ENCODE measurements at places on chromosomes 12 and 14.
A peak's percentile ranks its signal among the peaks of the same experiment; 100 is the strongest.

DNA sequence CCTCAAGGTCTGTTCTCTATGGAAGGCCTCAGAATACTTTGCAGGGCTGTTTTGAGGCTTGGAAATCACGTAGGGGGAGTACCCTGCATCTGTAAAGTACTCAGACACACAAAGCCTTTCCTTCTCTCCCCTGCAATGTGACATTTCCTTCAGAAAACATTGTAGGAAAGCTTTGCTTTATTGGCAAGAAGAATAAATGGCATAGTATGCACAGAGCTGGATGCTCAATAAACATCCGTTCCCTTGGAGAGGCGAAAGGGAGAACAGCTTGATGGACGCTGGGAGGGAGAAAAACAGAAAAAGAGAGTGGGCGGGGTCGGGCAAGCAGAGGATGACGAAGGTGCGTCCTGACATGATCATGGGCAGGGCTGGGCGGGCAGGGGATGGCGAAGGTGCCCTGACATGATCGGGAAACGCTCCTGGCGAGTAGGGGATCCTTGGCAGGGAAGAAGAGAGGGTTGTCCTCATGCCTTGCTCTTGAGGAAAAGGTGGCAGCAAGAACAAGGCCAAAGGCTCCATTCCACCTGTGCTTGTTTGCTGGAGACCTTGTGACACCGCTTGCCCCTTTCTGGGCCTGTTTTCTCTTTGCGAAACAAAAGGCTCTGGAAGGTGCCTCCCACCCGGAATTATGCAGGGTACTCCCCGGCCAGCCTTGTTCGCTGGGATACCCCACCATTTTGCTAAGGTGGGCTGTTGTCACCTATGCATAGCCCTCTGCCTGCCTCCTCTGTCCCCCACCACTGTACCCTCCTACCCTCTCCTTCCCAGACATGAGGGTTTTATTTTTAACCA, 21.1 kb downstream of the IRF2BPL start:
- DNase-seq: no peak

DNA sequence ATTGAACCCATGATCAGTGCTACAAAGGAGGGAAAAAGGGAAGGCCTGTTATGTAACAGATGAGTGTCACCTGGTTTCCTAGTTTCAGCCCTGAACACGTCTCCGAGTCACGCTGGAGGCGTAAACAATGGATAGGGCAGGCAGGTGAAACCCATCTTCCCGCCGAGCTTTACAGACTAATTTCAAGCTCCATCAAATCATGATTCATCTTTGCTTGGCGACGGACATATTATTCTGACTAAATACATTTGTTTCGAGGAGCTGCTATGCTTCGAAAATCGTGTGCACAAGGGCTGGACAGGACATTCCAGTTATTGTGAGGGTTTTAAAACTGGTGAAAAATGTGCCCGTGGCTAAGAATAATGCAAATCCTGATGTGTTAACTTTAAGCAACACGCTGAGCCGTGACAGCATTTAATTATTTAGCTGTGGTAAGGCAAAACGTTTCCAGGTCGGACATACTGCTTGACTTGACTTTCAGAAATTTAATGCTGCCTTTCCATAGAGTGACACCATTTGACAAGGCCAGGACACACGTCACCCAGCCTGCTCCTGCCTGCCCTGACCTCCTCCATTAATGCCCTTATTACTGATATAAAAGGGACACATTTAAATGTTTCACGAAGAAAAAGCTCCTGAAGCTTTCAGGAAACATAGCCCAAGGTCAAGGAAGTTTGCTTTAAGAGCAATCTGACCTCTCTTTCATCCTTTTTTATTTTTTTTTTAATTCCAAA, 1203.5 kb upstream of the TMEM132C start:
- no peak for DNase-seq

DNA sequence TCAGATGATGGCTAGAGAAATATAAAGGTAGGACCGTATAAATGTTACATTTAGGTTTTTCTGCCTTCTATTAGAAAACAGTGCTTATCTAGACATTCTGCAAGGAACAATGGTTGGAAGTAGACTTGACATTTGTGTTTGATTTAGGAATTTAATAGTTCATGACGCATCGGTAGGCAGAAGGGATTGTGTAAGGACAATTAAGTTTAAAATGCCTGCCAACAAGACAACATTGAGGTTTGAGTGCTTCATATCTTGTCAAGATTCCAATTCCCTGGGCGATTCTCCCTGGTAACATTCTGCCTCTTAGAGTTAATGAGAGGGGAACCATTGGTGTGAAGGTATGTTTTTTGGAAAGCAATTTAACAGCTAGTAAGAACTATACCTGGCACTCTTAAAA, 186.8 kb upstream of the RBM19 start:
- DNase-seq: no peak

GRCh38 chr12:11881835-11882234, 188.9 kb upstream of the BCL2L14 start:
- DNase-seq: no peak

- no peak for DNase-seq
These were observed 7.4 kb downstream of the NR1H4 start for GRCh38 chr12:100481021-100481420.

DNA sequence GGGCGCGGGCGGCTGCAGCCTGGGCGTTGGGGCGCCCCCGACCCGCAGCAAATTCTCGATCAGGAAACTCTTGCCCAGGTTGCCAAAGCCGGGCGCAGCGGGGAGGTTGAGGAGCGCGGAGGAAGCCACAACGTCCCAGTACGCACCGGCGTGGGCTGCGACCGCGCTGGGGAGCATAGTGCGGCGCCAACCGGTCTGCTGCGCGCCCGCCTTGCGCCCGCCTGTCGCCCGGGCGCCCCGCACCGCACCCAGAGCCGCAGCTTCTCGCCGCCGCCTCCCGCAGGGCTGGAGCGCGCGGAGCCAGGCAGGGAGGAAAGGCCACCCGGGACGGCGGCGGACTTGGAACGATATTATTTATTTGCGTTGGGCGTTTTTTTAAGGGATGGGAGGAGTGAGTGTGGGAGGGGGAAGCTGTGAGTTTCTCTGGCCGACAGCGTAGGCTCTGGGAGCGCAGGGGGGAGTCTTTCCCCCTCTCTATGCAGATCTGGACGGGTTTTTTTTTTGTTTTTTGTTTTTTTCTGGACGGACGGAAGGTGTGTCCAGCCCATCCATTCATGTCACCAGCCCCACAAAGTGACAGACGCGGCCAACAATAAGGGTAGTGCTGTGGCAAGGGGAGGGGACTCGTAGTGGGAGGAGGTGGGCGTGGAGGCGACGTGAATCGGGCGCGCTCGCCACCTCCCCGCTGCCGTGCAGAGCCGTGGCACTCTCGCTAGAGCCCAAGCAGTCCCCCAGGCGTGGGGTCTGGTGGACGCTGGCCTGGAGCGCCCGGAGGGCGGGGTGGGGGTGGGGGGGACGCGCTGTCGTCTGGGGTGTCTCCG, at the start of gene DBX2:
DBX2 (minus strand) TSS at position 349 of the 821 bp plus-strand sequence; CDS start at position 177, 172 bp downstream.
- DNase-seq: no peak

- no peak for DNase-seq
These were observed 41.6 kb upstream of the CAPRIN2 start for GRCh38 chr12:30796313-30796780.

- DNase-seq: no peak
These were observed 25.7 kb upstream of the PLD4 start for GRCh38 chr14:104898870-104899510.

DNA sequence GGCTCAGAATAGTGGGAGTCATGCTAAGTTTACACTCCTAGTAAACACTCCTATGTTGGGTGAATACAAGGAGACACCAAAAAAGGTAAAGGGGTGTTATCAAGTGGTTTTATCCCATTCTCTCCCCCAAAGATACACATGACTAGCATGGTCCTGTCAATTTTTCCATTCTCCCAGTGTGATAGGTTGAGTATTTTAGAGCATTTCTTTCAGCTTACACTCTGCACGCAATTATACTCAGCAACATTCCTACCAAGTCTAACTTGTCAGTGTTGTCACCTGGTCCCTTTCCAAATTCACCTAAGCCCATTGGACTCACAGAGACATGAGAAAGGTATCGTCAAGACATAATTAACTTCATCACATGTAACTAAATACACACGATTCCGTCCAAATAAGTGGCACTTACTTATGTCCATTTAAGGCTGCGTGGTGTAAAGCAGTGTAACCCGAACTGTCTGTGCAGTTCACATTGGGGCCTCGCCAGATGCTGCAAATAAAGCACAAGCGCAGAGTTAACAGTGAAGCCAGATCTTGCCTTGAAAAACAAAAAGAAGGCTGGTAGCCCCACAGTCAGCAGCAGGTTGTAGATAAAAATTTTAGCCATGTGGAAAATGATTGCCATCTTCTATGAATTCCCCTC, 159.7 kb downstream of the ANKS1B start:
- DNase-seq: no peak

GRCh38 chr12:62750941-62751809, 183.8 kb downstream of the PPM1H start:
- DNase-seq: no peak

GRCh38 chr12:106051853-106052531, 86.8 kb downstream of the NUAK1 start:
- DNase-seq: no peak

DNA sequence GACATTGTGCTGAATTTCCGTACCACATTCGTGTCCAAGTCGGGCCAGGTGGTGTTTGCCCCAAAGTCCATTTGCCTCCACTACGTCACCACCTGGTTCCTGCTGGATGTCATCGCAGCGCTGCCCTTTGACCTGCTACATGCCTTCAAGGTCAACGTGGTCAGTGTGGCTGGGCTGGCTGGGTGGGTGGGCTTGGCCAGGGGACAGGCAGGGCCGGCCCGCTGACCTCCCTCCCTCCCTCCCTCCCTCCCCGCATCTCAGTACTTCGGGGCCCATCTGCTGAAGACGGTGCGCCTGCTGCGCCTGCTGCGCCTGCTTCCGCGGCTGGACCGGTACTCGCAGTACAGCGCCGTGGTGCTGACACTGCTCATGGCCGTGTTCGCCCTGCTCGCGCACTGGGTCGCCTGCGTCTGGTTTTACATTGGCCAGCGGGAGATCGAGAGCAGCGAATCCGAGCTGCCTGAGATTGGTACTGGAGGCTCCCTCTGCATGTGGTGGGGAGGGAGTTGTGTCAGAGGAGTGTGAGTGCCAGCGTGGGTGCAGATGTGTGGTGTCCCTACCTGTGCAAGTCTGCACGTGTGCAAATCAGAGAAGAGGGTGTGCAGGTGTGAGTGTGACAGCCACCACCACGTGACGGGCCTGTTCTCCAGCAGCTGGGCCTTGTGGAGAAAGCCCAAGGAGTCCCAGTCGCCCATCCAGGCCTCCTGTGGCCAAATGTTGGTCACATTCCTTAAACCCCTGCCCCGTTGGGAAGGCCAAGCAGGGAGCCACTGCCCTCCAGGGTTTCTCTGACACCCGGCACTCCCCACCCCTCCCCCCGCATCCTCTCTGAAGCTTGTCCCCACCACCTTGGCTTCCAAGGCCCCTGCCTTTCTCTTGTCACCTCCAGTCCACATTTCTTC, 5.3 kb downstream of the KCNH3 start:
- no peak for DNase-seq

- no peak for DNase-seq
These were observed 107.7 kb downstream of the SLC38A1 start for GRCh38 chr12:46160981-46161690.

- no peak for DNase-seq
These were observed 52.0 kb downstream of the WDHD1 start for GRCh38 chr14:54974788-54975414.

GRCh38 chr14:67982711-67983608, 163.4 kb downstream of the RAD51B start:
- no peak for DNase-seq

DNA sequence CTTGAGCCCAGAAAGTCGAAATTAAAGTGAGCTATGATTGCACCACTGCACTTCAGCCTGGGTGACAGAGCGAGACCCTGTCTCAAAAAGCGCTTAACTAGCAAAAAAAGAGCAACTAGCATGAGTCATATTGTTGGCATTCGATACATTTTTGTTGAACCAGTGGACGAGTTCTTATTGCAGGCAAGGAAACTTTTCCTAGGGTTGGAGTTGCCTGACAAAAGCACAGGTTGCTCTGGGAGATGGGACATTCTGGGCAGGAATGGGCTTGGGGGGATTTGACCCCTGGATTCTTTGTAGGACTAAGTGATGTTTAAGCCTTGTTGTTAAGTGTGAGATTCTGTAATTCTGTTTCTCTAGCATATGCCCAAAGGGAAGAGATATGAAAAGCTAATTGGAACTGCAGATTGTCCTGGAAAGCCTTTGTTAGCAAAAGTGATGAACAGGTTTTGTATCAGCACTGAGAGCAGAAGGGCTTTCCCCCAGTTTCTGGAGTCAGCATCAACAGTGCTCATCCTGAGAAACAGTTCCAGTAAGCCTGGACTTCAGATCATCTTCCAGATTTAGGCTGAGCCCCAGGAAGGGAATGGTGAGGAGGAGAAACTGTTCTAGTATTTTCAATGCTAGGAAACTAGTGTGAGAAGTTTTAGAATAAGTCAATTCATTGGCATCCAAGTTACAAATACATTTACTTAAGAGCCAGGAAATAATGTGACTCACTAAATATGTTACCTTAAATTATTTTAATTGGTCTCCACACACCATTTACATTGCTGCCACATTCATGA, 123.1 kb downstream of the SRGAP1 start:
- DNase-seq: no peak

- no peak for DNase-seq
These were observed 39.3 kb downstream of the SRRM4 start for GRCh38 chr12:119020406-119021360.

GRCh38 chr12:26318661-26319068, 123.3 kb downstream of the SSPN start:
- DNase-seq: no peak

DNA sequence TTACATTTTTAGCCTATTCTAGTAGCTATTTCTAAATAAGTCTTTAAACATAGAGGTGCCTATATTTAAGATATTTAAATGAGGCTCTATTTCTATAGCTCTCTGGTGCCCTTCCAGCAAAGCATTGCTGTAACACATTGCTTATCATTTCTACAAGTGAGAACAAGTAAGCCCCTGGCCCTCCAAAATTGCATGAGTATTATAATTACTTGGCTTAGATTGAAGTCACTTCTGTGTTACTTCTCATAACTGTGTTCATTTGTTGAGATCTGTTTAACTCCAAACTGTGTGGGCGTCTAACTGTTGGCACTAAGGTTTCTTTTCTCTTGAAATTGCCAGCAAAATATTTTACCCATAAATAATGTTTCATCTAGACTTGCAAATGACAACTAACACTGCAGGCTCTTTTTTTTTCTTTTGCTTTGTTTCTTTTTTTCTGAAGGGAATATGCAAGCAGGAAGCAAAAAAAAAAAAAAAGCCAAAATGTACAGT, 66.5 kb downstream of the DAD1 start:
- no peak for DNase-seq

- DNase-seq: no peak
These were observed 96.6 kb downstream of the EMP1 start for GRCh38 chr12:13293096-13293495.

- DNase-seq: peak; percentile 90
These were observed 279.1 kb downstream of the TTC6 start for GRCh38 chr14:37874429-37875109.

DNA sequence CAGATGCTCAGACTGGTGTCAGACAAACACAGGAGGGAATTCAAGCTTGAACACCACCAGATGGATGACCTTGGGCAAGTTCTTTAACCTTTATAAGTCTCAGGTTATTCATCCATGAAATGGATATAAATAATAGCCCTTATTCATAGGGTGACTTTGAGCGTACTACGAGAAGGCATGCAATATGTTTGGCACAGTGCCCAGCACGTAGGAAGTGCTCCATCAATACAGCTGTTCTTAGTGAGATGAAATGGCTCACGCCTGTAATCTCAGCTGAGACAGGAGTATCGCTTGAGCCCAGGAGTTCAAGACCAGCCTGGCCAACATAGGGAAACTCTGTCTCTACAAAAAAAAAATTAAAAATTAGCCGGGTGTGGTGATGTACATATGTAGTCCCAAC, 84.8 kb upstream of the FICD start:
- DNase-seq: no peak

GRCh38 chr14:23600322-23600707, 21.7 kb upstream of the JPH4 start:
- no peak for DNase-seq

- DNase-seq: no peak
These were observed 277.1 kb downstream of the FOXG1 start for GRCh38 chr14:29043737-29044136.
